ENCODE measurements at places on chromosomes 11 and 22. TPM values are rescaled to one million over a fixed set of nuclear protein-coding genes. Genes with fewer than 3 reads are reported as not detected.

IGSF9B gene
- total RNA-seq = not detected

ST14 gene
- total RNA-seq = not detected

OR8K3 gene
- total RNA-seq = not detected

APOA5 gene
- not detected for total RNA-seq

AMBRA1 gene
- total RNA-seq = 48.4 TPM

SAA4 gene
- not detected for total RNA-seq

OR8D4 gene
- total RNA-seq = not detected

FGF4 gene
- not detected for total RNA-seq

KRTAP5-7 gene
- total RNA-seq = under 0.01 TPM

CDCA5 gene
- 29.6 TPM for total RNA-seq

KCNK4 gene
- total RNA-seq = not detected

Data from melanocyte of skin (primary cell).